ENCODE measurements at places on chromosomes 4 and X.

DNA sequence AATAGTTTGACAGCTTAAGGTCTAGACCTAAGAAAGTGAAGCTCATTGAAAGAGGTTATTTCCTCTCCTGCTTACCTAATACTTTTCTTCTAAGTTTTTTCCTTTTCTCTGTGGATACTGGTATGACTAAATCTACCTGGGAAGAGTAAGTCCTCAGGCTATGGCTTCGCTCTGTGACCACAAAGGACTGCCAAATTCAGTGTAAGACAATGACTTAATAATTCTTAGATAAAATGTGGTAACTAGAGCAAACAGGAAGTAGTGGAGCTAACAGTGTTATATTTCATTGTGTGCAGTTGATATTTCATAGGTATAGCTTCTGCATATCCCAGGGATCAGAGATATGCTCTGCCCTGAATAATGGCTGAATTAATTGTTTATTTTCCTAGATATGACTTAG, 418.9 kb downstream of the CCSER1 start:
- no peak for DNase-seq

DNA sequence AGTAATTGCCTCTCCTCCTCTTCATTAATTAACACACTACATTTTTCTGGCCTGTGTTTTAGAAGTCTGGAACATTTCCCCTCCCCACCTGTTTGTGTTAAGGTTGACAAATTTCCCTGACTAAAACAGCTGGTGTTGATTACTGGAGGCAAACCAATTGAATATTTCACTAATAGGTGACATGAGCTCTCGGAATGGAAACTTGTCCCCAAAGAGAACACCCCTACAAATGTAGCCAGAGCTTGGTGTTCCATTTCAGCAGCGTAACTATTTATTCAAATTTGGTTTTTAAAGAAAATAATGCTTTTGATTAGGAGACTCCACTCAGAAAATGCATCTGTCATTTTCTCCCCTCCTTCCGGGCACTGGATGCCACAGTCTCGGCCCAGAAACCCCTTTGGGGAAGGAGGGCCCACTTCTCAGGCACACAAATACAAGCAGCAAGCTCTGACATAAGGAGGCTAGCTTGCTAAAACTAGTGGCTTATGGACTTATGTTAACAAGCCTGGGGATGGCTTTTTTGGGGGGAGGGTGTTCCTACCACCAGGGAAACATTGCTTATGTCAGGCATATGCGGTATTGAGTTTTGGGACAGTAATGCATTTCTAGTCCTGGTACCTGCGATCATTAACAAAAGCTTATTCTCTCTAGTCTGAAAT, 2.2 kb downstream of the RNF150 start:
- DNase-seq: no peak

DNA sequence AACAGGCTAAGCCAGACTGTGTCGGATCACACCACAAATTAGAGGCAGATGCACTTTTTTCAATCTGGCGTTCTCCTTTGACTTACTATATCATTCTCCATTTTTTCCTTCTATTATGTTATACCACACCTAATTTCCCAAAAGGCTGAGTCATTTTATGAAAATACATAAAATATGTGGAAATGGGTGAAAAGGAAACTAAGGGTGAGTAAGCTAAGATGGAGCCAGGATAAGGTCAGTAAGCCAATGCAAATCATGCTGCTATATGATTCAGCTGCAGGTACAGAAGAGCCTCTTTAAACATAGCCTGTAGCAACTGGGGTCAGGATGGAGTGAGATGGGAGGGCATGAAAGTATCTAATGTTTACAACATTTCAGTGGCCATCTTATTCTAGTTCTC, 94.0 kb upstream of the TEX13A start:
- DNase-seq: no peak

GRCh38 chr4:67897686-67898085, 13.9 kb upstream of the TMPRSS11D start:
- DNase-seq: no peak

DNA sequence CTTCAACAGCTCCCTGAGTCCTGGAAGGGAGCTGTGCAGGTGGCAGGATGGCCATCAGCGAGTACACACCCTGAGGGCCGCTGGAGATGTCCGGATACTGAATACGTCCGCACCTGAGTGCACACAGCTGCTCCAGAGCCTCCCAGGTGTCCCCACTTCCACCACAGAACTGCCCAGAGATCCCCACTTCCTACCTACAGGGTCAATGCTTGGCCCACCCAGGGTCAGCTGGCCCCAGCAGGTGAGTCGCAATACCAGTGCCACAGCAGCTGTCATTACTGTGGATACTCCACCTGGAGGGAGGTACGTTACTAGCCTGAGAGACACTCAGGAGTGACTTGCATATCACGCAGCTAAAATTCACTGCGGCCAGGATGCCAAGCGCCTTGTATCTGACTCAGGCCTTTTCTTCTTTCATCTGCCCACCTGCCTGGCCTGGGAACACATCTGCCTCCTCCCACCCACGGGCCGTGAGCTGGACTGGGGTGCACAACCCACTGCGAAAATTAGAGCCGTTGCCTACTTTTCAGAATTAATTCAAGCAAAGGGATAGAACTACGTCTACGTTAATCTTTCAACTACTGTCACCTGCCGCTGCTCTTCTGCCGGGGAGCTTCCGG, 9.4 kb downstream of the C4orf50 start:
- DNase-seq: no peak

DNA sequence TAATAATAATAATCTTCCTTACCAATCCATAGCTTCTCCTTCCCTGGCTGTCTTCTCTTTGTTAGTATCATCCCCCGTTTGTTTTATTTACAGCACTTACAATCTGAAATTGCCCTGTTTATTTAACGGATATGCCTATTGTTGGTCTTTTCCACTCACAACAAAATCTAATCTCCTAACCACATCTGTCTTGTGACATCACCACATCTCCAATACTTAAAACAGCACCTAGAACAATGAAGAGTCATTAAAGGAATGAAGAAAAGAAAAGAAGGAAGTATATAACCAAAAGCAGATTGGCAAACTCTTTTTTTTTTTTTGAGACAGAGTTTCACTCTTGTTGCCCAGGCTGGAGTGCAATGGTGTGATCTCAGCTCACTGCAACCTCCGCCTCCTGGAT, 38.7 kb upstream of the JADE1 start:
- no peak for DNase-seq

DNA sequence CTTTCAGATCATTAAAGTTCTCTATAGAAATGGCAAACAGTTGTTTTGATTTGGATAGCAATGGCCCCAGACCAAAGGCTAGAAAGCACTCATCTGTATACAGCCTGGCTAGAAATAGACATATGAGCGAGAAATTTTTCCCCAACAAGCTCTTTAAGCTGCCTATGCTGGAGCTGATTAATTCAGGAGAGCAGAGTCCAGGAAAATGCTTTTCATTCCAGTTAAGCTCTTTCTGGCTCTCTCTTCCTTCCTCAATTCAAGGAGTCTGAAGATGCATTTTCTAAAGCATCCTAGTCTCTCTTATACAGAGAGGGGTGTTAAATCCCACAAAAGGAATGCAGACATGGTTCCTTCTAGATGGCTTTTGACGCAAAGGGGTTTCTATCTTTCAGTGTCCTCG, 141.7 kb upstream of the RAI2 start:
- no peak for DNase-seq

- DNase-seq: no peak
Measured at GRCh38 chr4:73142995-73143547, 73.6 kb upstream of the COX18 start.

- DNase-seq: no peak
Measured at GRCh38 chr4:55269470-55269869, 76.6 kb upstream of the SRD5A3 start.

DNA sequence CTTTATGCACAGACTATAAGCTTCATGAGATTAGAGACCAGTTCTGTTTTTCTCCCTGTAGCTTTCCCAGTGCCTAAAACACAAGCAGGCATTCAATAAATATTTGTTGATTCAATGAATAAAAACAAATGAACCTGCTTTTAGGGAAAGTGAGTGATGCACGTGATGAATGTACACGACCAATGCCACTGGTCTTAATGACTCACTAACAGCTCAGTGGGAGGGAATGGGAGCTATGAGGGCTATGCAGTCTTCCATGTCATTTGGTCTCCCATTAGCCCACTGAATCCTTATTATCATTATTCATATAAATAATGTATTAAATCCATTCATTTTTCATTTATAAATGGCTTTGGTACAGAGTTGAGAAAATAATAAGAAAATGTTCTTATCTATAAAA, 247.4 kb downstream of the FBXO8 start:
- no peak for DNase-seq

DNA sequence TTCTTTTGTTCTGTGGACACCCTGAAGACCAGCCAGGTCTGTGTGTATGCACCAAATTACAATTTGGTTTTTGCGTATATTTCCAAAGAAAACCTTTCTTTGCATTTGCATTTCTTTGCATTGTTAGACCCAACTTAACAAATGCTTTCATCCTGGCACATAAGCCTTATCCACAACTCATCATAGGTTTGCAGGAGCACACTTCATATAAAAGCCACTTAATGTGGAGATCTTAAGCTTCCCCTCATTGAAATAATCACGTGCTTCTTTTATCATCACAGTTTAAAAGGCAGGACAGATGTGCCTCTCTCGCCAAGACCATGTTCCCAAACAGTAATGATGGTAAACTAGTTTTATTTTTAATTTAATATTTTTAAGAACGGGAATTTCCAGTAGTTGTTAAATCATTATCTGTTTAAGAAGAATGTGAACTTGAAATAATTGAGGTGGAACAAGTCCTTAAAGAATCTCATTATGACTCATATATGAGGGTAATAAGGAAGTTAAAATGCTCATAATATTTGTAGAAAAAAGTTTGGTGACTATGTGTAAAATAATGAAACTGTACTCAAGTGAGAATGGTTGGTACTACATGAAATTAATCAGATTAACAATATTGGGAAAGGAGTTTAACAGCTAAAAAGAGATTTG, 65.5 kb downstream of the GLRA3 start:
- no peak for DNase-seq
